ENCODE measurements at places on chromosomes 3 and 15. TPM values are rescaled to one million over a fixed set of nuclear protein-coding genes. Genes with fewer than 3 reads are reported as not detected.

DNA sequence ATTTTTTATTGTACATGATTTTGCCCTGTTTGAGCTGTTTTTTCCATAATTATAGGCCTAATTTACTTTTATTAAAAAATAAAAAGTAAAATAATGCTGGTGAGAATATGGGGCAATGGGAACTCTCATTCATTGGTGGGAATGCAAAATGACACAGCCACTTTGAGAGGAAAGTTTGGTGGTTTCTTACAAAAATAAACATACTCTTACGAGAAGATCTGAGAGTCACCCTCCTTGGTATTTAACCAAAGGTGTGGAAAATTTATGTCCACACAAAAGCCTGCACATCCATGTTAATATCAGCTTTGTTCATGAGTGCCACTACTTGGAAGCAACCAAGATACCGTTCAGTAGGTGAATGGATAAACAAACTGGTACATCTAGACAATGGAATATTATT is 9.8 kb downstream of the MUC13 start:
- no peaks in the 10 kb centered on the region for H3K4me1 ChIP-seq
- H3K36me3 ChIP-seq: no peaks in the 10 kb centered on the region
- H3K27me3 ChIP-seq: peaks cover 4% of the 10 kb centered on the region
- no peak overlapping the region for H3K27ac ChIP-seq
- no peak for DNase-seq
- H3K4me3 ChIP-seq: no peak overlapping the region

DNA sequence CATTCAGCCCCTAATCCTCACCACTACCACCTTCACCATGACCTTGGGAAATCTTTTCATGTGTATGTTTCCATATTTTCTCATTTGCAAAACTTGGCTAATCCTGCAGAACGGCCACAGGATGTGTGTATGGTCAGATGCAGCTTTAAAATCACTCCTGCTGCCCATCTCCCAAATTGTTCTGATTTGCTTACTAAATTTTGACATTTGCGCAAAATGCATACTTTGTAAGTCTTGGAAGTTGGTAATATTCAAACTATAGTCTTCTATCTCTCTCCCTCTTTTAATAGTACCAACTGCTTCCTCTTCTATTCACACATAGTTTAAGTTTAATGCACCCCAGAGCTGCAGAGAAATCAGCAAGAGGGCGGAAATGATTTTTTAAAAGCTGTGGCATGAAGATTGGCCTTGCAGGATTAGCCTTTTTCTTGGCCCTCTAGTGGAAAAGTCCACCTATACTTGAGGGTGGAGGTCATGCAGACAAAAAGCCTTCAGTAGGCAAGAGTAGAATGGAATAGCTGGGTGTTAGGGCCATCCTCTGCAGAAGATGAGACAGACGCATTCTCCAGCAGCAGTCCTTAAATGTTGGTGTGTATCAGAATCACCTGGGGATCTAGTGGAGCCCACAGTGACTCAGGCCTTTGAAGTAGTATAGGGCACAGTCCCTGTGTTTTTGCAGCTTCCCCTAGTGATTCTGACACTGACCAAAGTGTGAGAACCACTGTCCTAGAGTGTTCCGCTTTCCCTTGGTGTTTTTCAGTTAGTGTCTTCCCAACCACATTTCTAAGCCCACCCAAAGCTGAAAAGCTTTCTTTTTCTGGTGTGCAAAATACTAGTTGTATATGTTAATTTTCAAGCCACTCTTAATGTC is 181.7 kb downstream of the CHST2 start:
- no peaks in the 10 kb centered on the region for H3K4me1 ChIP-seq
- no peak overlapping the region for H3K27ac ChIP-seq
- H3K36me3 ChIP-seq: no peaks in the 10 kb centered on the region
- no peak for DNase-seq

- no peaks in the 10 kb centered on the region for H3K27me3 ChIP-seq
- H3K36me3 ChIP-seq: no peaks in the 10 kb centered on the region
- no peak overlapping the region for H3K27ac ChIP-seq
- DNase-seq: no peak
- no peaks in the 10 kb centered on the region for H3K4me1 ChIP-seq
- no peak overlapping the region for H3K4me3 ChIP-seq
Observed at GRCh38 chr15:39312984-39313383, 267.9 kb upstream of the THBS1 start.

DNA sequence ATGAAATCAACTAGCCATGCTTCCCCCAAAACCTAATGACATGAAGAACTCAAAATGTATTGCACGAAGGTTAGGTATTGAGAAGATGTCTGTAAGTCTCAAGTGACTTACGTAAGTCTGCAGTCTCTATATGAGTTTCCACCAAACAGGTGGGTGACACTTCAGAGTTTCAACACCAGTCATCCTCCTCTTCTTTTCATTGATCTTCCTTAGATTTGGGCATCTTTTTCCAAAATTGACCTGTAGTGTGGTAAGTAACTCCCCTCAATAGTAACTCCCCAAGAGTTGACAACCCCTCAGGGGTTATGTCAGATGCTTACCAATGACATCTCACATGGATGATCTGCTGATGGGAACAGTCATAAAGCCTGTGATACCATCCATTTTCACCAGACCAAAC is 46.1 kb downstream of the GPR176 start:
- H3K4me3 ChIP-seq: no peak overlapping the region
- no peak for DNase-seq

GRCh38 chr15:69120732-69121131 is 39.7 kb upstream of the GLCE start:
- peaks cover 35% of the 10 kb centered on the region for H3K4me1 ChIP-seq
- DNase-seq: no peak
- H3K27ac ChIP-seq: no peak overlapping the region
- H3K36me3 ChIP-seq: no peaks in the 10 kb centered on the region
- no peaks in the 10 kb centered on the region for H3K27me3 ChIP-seq

- no peaks in the 10 kb centered on the region for H3K27me3 ChIP-seq
- no peak overlapping the region for H3K4me3 ChIP-seq
- DNase-seq: no peak
- no peaks in the 10 kb centered on the region for H3K36me3 ChIP-seq
- peaks cover 13% of the 10 kb centered on the region for H3K4me1 ChIP-seq
Observed at GRCh38 chr3:189132231-189132671, 39.5 kb upstream of the TPRG1 start.

GRCh38 chr3:37071921-37072320 is 78.6 kb downstream of the MLH1 start:
- no peaks in the 10 kb centered on the region for H3K4me1 ChIP-seq
- peaks cover 16% of the 10 kb centered on the region for H3K36me3 ChIP-seq
- no peak for DNase-seq
- no peaks in the 10 kb centered on the region for H3K27me3 ChIP-seq
- H3K27ac ChIP-seq: no peak overlapping the region

DNA sequence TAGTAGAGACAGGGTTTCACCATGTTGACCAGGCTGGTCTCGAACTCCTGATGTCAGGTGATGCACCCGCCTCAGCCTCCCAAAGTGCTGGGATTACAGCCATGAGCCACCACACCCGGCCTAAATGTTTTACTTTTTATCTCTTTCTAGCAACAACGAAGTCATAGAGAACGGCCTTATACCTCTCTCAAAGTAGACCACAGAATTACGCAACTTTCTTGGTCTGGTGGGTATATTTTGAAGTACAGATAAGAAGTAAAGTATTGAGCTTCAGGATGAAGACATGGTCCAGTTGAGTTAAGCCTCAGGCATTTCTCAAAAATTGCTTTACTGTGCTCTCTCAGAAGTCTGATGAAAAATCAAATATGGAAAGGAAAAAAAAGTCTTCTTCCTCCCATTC is 30.6 kb downstream of the FAM240A start:
- no peaks in the 10 kb centered on the region for H3K4me1 ChIP-seq
- no peak overlapping the region for H3K27ac ChIP-seq
- H3K36me3 ChIP-seq: no peaks in the 10 kb centered on the region
- H3K4me3 ChIP-seq: no peak overlapping the region
- no peak for DNase-seq

DNA sequence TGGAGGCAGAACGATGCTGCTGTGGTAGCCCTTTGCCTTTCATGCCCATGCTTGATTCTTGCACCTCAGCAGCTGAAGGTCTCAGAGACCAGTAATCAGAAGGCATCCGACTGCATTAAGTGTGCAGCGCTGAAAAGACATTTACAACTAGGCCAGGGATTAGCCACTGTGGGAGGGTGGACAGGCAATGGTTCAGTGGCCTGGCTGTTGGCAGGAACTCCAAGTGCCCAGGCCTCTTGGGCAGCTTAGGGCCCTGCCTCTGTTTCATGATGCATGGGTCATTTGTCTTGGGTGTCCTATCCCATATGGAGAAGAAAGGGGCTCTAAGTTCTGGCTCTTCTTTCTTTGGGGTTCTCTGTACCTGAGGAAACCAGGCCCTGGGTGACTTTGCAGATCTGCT is 11.4 kb downstream of the TMED3 start:
- DNase-seq: no peak
- H3K4me1 ChIP-seq: no peaks in the 10 kb centered on the region
- H3K27ac ChIP-seq: peak overlapping the region; percentile 87
- H3K36me3 ChIP-seq: peaks cover 49% of the 10 kb centered on the region
- no peak overlapping the region for H3K4me3 ChIP-seq

- H3K27ac ChIP-seq: no peak overlapping the region
- no peak overlapping the region for H3K4me3 ChIP-seq
- H3K4me1 ChIP-seq: peaks cover 25% of the 10 kb centered on the region
- DNase-seq: no peak
Observed at GRCh38 chr15:63915873-63916771, 82.4 kb upstream of the HERC1 start.

- H3K27ac ChIP-seq: no peak overlapping the region
- peaks cover 64% of the 10 kb centered on the region for H3K4me1 ChIP-seq
- H3K36me3 ChIP-seq: no peaks in the 10 kb centered on the region
- peaks cover 25% of the 10 kb centered on the region for H3K27me3 ChIP-seq
- H3K4me3 ChIP-seq: peak overlapping the region; percentile 81
- DNase-seq: peak; percentile 31
Observed at GRCh38 chr15:63502843-63503738, 1.3 kb upstream of the USP3 start.

GRCh38 chr15:43219929-43220928 is 589 bp downstream of the EPB42 start:
- H3K4me1 ChIP-seq: peaks cover 5% of the 10 kb centered on the region
- DNase-seq: no peak
- H3K36me3 ChIP-seq: no peaks in the 10 kb centered on the region
- H3K27me3 ChIP-seq: no peaks in the 10 kb centered on the region
- H3K4me3 ChIP-seq: no peak overlapping the region

GRCh38 chr3:129432671-129433070 is 4.2 kb upstream of the EFCAB12 start:
- H3K27ac ChIP-seq: no peak overlapping the region
- H3K4me1 ChIP-seq: peaks cover 33% of the 10 kb centered on the region
- DNase-seq: no peak
- H3K27me3 ChIP-seq: peaks cover 3% of the 10 kb centered on the region
- H3K4me3 ChIP-seq: no peak overlapping the region

- H3K4me3 ChIP-seq: no peak overlapping the region
Observed at GRCh38 chr3:33041909-33042308, 55.0 kb downstream of the GLB1 start.

DNA sequence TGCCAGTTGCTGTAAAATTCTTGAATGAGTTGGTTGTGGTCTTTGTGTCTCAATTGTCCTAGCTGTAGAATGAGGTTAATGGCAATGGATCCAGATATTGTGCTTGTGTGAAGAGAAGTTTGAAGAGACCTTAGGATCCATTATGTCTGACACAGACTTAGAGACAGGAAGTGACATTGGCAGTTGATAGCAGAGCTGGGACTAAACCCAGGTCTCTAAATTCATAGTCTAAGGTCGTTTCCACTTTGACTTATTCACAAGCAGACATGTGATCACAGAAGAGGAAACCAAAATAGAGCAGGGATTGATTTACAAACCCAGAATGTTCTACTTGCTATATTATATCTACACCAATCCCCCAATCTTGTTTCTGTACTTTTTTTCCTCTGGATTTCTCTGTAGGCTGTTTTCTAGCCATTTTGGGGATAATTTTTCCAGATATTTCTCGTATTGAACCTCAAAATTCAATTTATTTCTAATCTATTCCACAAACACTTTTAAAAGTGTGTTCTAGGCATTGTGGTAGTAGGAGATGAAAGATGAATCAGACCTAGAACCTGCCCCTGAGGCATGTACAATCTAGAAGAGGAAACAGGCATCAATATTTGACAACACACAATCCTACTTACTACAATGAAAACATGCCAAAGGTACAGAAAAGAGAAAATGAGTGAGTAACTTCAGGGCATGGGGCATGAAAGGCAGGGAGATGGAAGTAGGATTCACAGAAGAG is 123.3 kb downstream of the NFKBIZ start:
- no peak overlapping the region for H3K27ac ChIP-seq
- peaks cover 7% of the 10 kb centered on the region for H3K36me3 ChIP-seq
- H3K27me3 ChIP-seq: peaks cover 10% of the 10 kb centered on the region
- H3K4me3 ChIP-seq: no peak overlapping the region

DNA sequence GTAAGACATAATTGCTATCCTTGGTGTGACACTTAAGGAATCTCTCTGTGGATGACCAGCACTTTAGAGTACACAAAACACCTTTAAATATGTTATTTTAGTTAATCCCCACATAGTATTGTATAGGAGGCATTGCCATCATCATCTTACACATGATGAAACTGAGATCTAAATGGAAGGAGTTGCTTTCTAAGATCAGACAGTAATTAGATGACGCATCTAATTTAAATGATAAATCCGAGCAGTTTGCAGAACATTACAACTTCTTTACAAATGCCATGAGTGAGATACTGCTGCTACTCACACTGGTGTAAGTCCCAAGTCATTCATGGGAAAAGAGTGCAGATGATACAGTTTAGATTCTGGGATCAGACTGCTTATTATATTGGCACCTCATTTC is 431.9 kb downstream of the MFSD1 start:
- H3K4me1 ChIP-seq: peaks cover 18% of the 10 kb centered on the region
- no peak for DNase-seq
- peaks cover 16% of the 10 kb centered on the region for H3K27me3 ChIP-seq
- H3K36me3 ChIP-seq: no peaks in the 10 kb centered on the region
- H3K27ac ChIP-seq: no peak overlapping the region
- no peak overlapping the region for H3K4me3 ChIP-seq

- H3K27ac ChIP-seq: no peak overlapping the region
- no peaks in the 10 kb centered on the region for H3K27me3 ChIP-seq
Observed at GRCh38 chr15:100623301-100623700, 20.9 kb downstream of the ASB7 start.

DNA sequence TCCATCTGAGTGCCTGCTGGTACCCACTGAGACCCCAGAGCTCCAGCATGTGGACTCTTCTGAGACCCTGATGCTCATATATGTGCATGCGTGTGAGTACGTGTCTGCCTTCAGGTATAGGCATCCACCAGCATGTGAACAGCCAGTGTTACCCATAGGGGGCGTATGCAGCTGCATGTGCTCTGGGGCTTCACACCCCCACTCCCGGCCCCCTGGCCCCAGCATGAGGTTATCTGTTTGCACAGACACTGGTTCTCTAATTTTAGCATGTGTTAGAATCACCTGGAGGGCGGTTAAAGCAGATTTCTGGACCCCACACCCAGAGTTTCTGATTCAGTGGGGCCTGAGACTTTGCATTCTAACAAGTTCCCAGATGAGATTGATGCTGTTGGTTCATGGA is 824 bp upstream of the CILP start:
- H3K4me3 ChIP-seq: no peak overlapping the region
- no peaks in the 10 kb centered on the region for H3K27me3 ChIP-seq
- DNase-seq: no peak
- H3K27ac ChIP-seq: no peak overlapping the region
- no peaks in the 10 kb centered on the region for H3K4me1 ChIP-seq
- no peaks in the 10 kb centered on the region for H3K36me3 ChIP-seq

- peaks cover 29% of the 10 kb centered on the region for H3K36me3 ChIP-seq
- H3K4me3 ChIP-seq: no peak overlapping the region
- H3K27me3 ChIP-seq: no peaks in the 10 kb centered on the region
- no peak overlapping the region for H3K27ac ChIP-seq
- H3K4me1 ChIP-seq: peaks cover 20% of the 10 kb centered on the region
- DNase-seq: no peak
Observed at GRCh38 chr15:77045985-77046384, 24.9 kb downstream of the TSPAN3 start.

The ISLR gene
- total RNA-seq: 2.6 TPM

The DNAH12 gene
- 0.09 TPM for total RNA-seq

The CPN2 gene
- total RNA-seq: not detected

The GOLGA8H gene
- 2.1 TPM for total RNA-seq

The P2RY14 gene
- total RNA-seq: not detected

The CFAP100 gene
- total RNA-seq: 1.1 TPM

All from neural crest cell (in vitro differentiated cells).